SK-N-SH (cell line): ENCODE measurements at places on chromosomes 1 and 21. TPM values are rescaled to one million over a fixed set of nuclear protein-coding genes. Genes with fewer than 3 reads are reported as not detected.
A peak's percentile ranks its signal among the peaks of the same experiment; 100 is the strongest.

DNA sequence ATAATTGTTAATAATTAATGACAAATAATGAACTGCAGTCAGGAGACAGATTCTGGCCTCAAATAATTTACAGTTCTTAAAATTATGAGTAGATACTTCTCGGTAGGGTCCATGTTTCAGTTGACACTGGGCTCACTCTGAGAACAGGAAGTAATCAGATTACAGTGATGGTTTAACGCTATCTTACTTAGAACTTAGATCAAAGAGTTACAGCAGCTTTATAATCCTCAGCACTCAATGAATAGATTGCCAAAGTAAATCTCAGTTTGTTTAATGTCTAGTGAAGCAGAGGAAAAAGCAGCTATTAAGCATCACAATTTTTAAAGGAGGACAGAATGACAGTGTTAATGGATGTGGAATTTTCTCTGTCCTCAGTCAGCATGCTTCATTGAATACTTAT, 79.6 kb downstream of the PDE4B start:
- DNase-seq, result no peak

DNA sequence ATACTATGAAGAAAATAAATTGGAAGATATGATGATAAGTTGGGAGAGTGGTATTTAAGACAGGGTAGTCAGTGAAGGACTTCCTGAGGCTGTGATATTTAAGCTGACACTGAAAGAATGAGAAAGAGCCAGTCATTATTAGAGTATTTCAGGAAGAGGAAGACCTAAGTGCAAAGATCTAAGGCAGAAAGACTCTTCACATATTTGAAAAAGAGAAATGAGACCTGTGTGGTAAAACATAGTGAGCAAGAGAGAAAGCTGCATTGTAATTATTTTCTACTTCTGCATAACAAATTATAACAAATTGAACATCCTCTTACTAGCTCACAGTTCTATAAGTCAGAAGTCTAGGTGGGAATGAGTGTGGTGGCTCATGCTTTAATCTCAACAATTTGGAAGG, 34.6 kb upstream of the DOCK7 start:
- no peak for DNase-seq

Gene VASH2
- polyA plus RNA-seq, result 0.41 and 0.55 TPM in 2 replicates

Gene TENT5C
- 0.90 and 1.2 TPM in 2 replicates for polyA plus RNA-seq

Gene ASAP3
- polyA plus RNA-seq, result 19.6 and 25.2 TPM in 2 replicates

DNA sequence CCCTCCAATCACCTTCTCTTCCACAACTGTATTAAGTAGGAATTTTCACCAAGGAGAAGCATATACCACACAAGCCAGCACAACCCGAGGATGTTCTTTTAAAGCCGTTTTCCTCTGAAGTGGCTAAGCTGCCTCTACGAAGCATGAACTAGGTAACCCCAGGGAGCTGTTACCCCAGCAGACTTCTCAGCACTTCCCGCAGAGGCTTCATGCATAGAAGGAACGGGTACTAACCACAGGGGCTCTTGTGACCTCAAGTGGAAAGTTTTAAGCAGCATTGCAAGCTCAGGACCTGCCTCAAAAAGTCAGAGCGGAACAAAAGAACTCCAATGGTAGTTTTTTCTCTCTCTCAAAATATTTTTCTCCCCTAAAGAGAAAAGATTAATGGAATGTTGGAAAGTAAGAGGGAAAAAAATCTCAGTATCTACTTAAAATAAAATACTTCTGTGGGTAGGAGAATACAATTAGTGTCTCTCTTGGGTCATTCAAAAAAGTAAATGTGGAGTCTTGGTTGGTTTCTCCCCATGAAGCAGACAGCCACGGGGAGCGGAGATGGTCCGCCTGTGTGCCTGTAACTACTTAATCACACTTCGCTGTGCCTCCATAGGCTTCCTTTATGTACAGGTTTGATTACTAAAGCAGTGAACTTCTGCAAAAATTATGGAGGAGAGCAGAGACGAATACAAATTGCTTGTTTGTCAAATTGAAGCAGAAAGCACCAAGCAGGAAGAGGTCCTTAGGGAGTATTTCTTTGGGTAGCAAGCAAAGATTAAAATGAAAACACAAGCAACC, 40.9 kb downstream of the STX6 start:
- no peak for DNase-seq

DNA sequence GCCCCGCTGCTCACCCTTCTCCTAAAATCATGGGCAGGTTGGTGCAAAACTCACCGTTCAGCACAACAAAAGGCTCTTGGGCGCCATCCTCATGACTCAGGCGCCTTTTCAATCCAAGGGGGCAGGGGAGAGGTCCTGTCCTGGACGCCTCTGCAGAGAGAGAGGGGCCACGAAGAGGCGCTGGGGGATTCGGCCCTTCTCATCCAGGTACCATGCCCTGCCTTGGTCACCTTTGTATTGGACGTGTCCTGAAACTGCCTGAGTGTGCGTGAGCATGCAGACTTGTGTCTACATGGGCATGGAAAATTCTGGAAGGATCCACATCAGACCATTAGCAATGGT, 53.5 kb downstream of the SLC37A1 start:
- DNase-seq, result no peak

DNA sequence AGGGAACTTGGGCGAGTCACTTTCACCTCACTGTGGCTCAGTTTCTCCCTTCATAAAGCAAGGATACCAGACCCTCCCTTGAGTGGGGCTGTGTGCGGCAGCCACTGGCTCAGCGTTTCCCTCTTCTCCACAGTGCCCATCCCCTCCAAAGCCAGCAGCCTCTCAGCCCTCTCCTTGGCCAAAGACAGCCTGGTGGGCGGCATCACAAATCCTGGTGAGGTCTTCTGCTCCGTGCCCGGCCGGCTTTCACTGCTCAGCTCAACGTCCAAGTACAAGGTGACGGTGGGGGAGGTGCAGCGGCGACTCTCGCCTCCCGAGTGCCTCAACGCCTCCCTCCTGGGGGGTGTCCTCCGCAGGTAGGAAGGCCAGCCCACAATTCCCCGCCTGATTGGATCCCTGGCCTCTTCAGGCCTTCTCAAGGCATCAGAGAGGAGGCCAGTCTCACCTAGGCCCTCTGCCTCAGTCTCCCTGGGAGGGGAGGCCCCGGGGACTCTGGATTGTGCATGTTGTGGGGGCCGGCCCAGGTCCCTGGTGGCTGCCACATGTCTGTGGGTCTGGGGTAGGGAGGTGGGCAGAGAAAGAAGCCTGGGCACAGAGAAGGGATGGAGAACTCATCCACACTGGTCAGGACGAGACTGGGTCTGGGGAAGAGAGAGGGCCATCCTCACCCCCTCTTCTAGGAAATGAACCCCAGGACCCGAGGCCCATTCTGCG, 15.2 kb downstream of the TFAP2E start:
- DNase-seq, result no peak

Gene MAP10
- polyA plus RNA-seq, result 0.43 and 0.45 TPM in 2 replicates

DNA sequence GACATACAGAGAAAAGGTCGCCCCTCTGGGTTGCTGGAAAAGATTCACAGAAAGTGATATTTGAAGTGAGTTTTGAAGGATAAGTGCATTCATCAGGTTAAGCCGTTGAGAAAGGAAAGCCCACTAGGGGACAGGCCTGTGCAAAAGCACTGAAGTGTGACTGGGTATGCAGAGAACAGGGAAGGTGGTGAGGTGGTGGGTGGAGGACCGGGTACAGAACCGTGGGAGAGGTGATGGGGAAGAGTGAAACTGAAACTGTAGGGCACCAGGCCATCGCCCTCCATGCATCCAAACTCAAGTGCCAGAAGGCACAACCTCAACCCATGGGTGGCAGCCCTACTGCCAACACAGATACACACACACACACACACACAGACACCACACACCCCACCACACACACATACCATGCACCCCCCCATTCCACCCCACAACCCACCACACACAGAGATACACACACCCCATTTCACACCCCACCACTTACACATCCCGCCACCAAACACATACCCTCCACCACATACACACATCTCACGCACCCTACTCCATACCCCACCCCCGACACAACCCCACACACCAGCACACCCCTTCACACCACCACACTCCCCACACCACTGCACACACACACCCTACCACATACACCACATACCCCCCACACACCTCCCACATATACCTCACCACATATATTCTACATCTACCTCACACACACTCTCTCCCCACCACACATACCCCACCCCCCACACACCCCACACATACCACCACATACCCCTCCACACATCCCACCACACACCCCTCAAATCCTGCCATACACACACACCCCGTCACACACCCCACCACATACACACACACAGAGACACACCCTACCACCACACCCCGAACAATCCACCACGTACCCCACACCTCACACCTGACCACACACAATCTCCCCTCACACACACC, 59.0 kb downstream of the TSEN15 start:
- DNase-seq, result peak; percentile 11

Gene GFI1
- polyA plus RNA-seq, result 0.18 and 0.19 TPM in 2 replicates
